ENCODE measurements at places on chromosomes 2 and 18.

DNA sequence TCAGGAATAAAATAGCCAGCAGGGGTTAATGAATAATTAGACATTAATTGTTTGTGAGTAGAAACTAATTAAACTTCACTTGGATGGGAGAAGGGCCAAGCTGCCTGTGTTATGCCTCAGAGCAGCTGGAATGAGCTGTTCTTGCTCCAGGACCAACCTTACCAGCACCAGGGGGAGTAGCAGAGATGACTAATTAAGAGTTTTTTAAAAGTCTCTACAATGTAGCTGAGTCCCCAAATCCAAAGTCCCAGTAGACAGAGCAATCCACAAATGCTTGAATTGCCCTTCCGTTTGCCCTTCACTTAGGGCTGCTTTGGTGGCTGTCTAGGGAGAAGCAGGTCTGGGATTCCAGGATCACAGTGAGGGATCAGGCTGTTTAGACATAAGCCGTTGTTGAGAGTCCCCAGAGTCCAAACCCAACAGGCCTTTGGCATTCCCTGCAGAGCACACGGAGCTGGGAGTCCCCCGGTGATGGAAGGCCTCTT is 59.4 kb downstream of the RHOB start:
- DNase-seq = peak; percentile 64

GRCh38 chr18:22200611-22201225 is 31.3 kb downstream of the GATA6 start:
- DNase-seq = no peak

- no peak for DNase-seq
These were observed 88.9 kb downstream of the SMIM21 start for GRCh38 chr18:75338631-75339030.

- peak; percentile 55 for DNase-seq
These were observed 8.3 kb upstream of the RHOB start for GRCh38 chr2:20438334-20439192.

Data from AG08396 (cell line).